Hematopoietic multipotent progenitor cell treated with erythropoietin and hydrocortisone succinate and interleukin-3 and kit ligand, for 6 days (in vitro differentiated cells): ENCODE measurements at places on chromosomes 3 and 15.

DNA sequence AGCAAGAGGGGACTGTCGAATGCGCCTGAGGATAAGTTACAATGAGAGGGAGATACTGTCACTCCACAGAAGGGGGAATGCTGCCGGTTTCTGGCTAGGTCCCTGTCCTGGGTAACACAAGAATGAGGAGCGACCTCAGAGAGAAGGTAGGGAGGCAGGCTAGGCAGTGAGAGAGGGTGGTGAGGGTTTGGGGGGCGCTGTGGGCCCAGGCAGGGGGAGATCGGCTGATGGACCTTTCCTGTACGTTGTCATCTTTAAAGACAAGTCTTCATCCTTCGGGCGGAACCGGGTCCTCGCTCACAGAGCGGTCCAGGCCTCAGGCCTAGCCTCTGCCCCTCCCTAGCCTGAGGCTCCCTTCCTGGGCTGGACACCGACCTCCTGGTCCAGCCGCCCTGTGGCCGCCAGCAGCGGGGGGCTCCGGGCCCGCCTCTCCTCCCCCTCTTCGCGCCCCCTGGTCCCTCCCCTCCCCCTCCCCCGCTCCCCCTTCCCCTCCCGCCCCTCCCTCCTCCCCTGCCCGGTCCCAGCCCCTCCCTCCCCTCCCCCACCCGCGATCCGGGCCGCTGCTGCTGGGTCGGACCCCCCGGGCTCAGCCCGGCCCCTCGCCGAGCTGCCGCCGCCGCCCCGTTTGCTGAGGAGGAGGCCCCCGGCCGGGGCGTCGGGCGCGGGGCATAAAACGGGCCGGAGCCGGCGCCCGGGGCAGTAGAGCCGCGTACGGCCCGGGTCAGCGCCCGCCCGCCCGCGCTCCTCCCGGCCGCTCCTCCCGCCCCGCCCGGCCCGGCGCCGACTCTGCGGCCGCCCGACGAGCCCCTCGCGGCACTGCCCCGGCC, at the start of gene CHRD:
CHRD (plus strand) TSS at position 697 of the 827 bp plus-strand sequence. CDS start 265 bp downstream, outside the sequence.
- no peak for DNase-seq

DNA sequence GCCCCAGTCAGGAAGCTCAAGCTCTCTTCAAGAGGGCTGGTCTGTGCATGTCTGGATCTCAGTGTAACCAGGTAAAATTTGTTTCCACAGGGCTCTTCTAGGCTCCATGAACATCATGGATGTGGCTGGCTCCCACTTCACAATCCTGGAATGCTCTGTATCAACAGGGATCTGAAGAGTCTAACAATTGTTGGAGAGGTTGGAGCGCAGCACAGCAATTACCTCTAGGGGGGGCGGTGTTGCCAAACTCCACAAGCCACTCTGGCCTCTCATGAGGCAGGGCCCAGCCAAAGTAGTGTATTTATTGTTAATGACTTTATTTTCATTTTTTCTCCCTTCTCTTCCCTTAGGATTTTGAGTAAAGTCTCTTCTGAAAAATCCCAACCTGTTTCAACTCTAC, 6.1 kb upstream of the EIF2B5 start:
- DNase-seq = peak; percentile 68

DNA sequence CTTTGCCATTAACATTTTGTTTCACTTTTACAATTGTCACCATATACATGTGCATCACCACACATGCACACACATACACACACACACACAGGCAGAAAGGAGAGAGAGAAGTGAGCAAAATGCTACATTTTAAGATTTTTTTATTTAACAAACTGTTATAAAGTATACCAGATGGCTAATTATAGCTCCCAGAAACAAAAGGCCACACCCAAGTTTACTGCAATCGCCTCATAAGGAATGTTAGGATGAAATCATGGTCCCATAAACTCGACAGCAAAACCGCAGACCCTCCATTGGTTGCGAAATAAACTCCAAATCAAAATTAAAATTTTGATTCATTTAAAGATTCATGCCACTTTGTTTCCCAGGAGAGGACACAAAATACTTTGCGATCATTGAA, 16.1 kb upstream of the C15orf61 start:
- DNase-seq = no peak

DNA sequence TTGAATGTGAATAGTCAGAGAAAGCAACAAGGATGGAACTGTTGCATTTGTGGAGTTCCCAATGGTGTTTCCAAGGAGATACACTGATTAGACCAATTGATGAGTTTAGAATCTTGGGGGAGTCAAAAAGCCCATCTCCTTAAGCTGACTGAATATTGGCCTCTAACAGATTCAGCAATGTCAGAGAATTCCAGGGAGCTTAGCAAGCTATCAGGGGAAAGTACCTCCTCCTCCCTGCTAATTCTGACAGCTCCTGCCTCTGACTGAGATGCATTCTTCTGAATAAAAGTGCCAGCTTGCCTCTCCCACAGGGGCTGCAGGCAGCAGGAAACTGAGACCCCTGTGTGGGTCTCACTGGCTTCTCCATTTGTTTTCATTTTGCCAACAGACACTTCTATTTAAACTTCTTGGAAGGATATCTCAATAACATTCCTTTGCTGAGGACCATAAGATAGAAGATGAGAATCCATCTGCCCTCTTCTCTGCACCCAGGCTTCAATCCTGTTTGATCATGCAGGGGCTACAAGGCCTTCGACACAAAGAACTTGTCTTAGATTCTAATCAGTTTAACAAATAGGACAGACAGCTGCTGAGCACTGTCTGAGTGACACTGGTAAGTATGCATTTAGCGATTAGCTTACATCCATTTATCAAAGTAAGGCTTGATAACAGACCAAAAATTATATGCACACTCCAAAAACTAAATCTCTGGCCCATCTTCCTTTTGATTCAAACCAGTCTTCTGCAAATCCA, 1080.8 kb downstream of the TUSC7 start:
- DNase-seq = no peak
